ENCODE measurements at places on chromosomes 6 and 20.
A peak's percentile ranks its signal among the peaks of the same experiment; 100 is the strongest.

GRCh38 chr6:129476810-129477209 lies 233.2 kb downstream of the ARHGAP18 start:
- DNase-seq: no peak

DNA sequence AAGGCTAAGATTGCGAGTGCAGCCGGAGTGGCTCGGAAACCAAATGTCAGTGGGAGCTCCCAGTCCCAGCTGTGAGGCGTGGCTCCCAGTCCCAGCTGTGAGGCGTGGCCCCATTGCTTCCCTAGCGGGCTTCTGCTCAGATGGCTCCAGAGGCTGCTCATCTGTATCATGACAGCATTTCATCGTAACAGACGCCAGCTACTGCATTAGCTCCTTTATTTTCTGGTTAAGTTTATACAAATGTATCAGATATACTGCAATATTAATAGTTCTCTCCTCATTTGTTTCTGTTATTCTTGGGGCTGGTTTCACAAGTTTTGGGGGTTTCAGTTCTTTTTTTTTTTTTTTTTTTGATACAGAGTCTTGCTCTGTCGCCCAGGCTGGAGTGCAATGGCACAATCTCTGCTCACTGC lies 34.7 kb upstream of the TBXT start:
- no peak for DNase-seq

DNA sequence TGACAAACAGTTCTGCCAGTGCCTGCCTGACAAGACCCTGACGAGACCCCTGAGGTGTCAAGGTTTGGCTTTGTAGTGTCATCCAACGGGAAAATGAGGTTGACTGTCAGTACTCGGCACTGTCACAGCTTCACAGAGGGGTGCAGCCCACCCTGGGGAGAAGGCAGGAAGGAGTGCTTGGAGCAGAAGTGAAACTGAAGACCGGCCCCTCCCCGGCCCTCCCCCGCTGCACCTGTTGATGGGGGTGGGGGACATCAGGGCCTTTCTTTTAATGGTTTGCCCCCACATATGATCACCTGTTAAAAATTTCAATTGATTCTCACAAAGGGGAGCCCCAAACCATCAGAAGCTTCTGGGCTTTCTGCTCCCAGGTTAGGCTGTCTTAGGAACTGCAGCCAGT lies 6.8 kb downstream of the PMEPA1 start:
- DNase-seq: no peak

DNA sequence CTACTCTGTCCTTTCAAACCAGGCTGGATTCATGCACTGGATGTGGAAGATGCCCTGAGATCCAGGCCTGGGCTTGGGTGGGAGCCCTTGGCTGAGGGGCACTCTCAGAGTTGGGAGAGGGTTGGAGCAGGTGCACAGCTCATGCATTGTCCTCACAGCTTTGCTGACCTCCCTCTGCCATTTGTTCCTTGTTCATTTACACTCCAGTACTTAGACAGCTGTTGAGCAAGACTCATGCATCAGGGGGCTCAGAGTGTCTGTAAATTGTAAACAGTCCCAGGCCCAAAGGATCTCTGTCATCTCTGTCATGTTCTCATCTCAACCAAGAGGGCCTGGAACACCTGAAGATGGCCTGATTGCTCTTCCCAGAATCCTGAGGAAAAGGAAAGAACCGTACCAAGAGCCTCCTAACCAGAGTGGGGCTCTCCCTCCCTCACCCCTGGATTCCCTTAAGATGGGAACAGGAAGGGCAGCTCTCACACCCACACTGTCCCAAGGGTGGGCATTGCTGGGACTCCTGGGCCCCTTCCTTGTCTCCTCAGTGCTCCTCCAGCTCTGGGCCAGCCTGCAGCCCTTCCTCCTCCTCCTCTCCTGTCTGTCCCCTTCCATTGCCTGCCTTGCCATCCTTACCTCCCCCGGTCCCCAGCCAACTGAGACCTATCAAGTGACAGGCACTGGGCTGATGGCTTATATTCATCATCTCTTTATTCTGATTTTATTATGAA lies 132.9 kb downstream of the FOXO3 start:
- DNase-seq: no peak

DNA sequence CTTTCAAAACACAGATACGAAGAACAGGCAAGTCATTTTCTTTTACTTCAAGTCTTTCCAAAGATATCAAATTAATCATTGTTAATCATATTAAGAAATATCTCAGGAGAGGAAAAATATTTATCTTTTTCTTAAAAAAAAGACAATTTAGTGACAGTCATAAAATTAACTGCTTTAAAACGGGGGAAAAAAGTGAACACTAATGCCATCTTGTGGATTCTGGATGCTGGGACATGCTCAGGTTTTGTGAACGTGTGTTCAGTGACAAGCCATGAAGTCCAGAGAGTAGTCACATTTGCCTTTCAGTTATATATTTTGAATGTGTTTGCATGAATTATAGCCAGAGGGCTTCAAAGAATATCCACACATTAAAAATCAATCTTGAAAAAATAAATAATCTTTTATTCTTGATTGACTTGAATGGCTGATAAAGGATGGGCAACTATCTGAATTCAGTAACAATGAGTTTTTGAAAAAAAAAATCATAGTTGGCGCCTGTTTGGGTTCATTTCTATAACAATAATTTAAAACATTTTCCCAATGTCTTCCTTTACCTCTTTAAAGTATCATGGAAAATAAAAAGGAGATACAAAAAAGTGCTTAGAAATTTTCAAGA lies 74.7 kb upstream of the NOX3 start:
- no peak for DNase-seq

- peak; percentile 82 for DNase-seq
Observed at GRCh38 chr6:34657307-34657978, 39.1 kb downstream of the ILRUN start.

DNA sequence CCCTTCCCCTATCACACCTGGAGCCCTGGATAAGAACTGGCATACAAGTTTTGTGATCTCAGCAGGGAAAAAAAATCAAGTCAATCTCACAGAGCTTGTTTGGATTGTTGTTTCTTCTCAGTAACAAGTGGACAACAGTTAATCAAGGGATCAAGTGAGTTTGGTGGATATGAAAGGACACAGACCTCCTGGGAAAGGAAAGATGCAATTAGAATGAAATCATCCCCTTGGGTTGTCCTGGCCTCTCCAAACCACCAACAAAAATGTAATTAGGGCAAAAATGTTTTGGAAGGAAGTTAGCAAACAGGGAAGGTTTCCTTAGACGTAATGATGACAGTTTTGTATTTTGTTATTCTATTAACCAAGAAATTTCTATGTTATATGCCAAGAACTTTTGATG lies 99.1 kb upstream of the PRDM1 start:
- DNase-seq: no peak

DNA sequence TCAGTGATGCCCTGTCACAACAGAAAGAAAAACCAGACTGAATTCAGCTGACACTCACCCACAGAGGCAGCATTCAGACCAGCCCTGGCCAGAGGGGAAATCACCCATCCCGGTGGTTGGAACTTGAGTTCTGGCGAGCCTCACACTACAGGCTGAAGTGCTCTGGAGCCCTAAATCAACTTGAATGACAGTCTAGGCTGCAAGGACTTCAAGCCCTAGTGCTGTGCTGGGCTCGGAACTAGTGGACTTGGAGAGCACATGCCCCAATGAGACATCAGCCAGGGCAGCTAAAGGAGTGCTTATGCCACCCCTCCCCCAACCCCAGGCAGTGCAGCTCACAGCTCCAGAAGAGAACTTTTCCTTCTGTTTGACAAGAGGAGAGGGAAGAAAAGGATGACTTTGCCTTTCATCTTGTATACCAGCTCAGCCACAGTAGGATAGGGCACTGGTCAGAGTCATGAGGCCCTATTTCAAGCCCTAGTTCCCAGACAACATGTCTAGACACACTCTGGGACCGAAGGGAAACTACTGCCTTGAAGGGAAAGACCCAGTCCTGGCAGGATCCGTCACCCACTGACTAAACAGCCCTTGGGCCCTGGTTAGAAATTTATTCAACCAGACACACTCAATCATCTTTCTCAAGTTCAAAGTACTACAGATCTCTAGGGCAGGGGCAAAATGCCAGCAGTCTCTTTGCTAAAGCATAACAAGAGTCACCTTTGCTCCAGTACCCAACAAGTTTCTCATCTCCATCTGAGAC lies 43.2 kb upstream of the PNRC1 start:
- DNase-seq: no peak

DNA sequence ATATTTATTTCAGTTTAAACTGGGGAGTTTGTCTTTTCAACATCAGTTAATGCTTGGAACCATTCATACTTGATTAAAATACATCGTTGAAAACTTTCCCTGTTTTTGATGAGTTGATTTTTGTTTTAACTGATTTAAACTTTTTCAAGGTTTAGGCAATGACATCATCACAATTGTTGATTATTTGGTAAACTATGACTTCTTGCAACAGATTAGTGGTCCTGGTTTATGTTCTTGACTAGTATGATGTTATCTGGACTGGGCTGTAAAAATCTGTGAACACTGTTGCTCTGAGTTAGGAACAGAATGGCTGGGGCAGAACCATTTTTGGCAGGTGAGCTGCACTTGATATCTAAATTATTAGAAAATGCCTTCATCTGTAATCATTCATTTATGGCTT lies at the start of gene ZC2HC1B:
Gene ZC2HC1B, plus strand, starts transcription at position 241 of the 400 bp plus-strand sequence. Its CDS starts 66 bp downstream, at position 307.
- DNase-seq: no peak

DNA sequence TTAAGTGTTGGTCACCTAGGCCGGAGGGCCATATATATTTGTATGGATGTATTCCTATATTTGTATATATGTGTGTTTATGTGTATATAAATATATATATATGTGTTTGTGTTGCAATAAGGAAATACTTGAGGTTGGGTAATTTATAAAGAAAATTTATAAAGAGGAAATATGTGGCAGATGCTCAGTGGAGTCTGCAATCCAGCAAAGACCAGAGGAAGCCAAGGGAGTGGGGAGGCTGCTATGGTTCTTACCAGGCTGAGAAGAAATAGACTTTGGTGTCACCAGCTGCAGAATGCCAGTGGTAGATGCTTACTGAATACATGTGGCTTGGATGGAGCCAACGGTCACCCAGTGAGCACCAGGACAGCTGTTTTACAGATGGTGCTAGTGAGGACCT lies 97.4 kb upstream of the ELOVL5 start:
- DNase-seq: no peak

GRCh38 chr6:90146921-90147649 lies 149.6 kb downstream of the BACH2 start:
- no peak for DNase-seq

GRCh38 chr6:166621114-166621540 lies 5.9 kb downstream of the RPS6KA2 start:
- no peak for DNase-seq

DNA sequence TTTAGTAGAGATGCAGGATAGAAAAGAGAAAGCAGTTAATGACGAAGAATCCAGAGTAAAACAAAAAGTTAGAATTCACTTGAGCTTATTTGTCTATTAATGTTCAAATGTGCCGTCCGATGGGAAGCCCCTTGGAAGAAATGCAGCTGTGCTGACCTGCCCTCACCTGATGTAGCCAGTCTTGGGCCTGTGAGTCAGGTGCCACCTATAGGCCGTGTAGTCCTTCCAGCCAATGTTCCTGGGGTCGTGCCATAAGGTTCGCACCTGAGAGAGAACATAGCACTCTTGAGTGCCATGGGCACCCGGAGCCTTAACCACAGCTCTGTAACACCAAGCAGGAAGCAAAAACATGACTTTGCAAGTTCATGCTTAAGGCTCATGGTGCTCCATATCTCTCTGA lies 32.4 kb downstream of the THBS2 start:
- no peak for DNase-seq

- peak; percentile 79 for DNase-seq
Observed at GRCh38 chr6:36623547-36624459, 29.6 kb downstream of the SRSF3 start.

DNA sequence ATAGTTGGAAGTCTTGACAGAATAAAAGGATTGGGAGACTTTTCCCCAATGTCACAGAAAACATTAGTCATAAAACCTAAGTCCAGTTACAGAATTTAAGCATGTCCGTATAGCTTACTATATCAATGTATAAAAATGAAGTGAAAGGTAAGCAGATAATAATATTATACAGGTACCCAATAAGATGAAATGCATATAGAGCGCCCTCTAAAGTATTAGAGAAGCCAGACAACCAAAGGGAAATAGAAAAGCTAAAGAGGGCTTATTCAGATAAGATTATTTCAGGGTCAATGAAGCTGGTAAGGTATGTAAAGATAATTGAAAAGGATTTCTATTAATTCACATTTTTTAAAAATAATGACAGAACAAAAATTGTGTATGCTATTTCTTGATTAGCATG lies 947.7 kb upstream of the MAP3K7 start:
- no peak for DNase-seq

DNA sequence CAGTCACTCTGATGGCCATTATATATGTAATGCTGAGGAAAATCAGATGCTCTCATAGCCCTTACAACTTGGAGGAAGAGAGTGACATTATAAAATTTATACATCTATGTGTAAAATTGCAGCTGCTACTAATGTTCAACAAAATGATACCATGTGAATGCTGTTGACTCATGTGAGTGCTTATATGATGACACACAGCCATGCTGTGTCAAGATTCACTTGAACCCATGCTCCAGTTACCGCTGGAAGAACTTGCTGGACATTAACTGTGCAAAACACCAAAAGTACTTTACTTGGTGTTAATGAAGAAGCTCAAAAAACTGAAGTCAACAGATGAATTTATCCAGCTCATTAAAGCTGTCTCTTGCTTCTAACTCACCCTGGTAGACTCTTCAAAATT lies 318.9 kb upstream of the PLCB4 start:
- no peak for DNase-seq

DNA sequence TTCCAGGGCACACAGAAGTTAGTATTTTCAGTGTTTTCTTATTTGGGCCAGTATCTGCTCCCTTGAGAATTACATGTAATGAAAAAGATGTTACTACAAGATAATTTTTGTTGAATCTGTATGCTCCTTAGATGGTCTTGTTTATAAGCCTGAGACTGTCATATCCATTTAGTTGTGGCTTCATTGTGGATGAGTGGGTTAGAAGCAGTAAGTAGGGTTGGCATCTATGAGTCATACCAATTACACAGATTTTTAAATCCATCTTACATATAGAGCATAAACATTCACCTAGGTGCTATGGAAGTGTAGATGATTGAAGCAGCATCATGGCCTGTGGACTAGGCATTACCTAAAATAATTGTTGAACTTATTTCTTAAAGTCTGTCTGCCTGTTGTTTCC lies 13.5 kb upstream of the BAG2 start:
- DNase-seq: no peak

DNA sequence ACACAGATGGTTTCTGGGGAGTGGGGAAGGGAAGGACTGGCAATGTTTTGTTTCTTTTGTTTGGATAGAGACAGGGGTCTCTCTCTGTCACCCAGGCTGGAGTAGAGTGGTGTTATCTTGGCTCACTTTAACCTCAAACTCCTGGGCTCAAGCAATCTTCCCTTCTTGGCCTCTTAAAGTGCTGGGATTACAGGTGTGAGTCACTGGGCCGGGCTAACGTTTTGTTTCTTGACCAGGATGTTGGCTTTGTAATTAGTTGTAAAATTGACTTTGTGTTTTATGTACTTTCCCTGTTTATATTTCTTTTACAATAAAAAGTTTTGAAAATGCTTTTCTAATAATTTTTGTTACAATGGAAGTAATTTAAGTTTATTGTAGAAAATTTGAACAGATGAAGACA lies 10.9 kb downstream of the SPATS1 start:
- DNase-seq: no peak
